ENCODE measurements at places on chromosomes 16 and 17.

GRCh38 chr17:66494023-66494803 is 191.8 kb downstream of the PRKCA start:
- DNase-seq = peak; percentile 88

DNA sequence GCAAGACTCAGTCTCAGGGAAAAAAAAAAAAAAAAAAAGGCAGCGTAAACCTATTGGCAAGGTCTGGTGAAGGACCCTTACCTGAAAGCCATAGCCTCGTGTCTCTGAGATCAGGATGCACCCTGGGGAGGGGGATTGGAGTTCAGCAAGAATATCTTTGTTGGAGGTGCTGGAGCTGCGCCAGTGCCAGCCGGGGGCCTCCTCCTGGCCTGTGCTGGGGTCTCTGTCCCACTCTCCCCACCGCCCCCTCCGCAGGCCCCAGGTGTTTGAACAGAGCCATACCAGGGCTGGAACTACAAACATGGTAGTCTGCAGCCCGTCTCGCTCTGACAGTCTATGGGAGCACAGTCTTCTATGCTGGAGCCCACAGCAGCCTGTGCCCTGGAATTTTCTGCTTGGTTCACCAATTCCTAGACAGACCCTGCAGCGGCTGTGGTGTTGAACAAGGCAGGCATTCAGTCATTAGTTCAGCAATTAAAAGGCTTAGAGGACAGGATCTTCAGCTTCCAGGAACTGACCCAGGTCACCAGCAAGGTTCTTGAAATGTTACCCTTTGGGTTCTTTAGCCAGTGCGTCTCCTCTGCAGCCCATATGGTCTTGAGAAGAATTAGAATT is 42.2 kb upstream of the KIFC3 start:
- no peak for DNase-seq

- DNase-seq = no peak
Observed at GRCh38 chr16:89981414-89981813, 32.9 kb downstream of the DEF8 start.

DNA sequence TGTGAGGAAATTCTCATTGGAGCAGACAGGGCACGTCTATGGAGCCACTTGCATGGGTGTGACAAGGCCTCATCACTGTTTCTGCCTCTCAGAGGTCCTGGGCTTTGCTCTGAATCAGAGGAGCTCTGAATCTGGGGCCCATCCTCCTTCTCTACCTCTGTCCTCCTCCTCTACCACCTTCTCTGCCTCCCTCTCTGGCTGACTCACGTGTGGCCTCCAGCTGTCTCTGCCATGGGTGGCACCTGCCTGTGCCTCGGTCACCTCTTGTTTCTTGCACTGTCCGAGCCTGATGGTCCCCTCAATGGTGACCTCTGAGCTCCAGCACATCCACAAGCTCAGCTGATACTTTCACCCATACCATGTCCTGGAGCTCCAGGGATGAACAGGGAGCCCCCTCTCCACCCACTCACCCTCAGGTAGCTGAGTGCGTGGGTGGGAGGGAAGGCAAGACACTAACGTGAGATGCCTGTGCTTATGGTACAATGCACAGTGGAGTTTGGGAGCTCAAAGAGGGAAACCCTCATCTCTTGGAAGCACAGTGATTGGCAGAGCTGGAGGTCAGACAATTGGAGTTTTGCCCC is 116.4 kb upstream of the CRHR1 start:
- no peak for DNase-seq

DNA sequence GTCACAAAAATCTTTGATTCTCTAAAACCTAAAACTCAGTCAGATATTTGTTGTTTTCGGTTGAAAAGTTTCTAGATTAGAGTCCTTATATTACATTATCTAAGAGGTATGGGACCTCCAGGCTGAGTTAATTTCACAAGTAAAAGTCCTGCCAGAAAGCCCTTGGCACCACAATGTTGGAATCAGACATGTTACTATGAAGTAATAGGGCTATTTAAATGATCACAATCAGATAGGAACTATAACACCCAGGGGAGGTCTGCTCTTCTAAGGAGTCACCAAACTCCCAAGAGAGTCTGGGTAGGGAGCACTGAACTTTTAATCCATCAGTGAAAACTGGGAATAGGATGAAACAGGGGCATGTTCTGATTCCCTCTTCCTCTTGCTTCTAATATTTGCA is 54.2 kb downstream of the WIPI1 start:
- DNase-seq = no peak

DNA sequence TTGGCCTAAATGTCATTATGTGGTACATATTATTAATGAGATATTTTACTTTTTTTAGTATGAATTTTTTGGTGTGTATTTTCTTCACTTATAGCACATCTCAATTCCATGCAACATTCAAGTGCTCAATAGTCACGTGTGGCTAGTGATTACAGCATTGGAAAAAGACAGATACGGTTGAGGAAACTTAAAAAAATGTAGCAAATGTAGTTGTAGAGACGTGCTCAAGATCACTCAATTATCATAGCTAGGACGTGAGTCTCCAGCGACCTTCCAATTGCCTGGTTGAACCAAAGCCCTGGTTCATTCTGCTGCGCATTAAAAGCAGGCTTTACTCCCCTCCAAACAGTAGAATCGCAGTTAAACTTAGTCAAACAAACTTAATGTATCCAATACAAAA is 1.2 kb upstream of the LIG3 start:
- DNase-seq = no peak

DNA sequence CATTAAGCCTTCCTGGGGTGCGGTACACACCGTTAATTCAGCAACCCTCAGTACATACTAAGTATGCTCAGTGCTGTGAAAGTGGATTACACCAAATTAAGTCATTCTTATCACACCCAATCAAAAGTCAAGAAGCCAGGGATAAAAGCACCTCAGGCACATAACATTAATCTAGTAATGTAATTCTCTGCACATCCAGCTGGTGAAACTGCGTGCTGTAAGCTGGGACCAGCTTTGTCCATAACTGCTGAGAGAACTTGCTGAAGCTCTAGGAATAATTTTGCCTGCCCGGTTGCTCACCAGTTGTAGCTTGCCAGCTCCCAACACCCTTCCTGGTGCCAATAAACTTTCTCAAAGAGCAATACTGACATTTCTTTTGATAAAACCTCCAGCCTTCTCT is 44.9 kb downstream of the SLC47A1 start:
- DNase-seq = no peak

GRCh38 chr16:89001117-89002027 is 24.4 kb upstream of the CBFA2T3 start:
- no peak for DNase-seq

DNA sequence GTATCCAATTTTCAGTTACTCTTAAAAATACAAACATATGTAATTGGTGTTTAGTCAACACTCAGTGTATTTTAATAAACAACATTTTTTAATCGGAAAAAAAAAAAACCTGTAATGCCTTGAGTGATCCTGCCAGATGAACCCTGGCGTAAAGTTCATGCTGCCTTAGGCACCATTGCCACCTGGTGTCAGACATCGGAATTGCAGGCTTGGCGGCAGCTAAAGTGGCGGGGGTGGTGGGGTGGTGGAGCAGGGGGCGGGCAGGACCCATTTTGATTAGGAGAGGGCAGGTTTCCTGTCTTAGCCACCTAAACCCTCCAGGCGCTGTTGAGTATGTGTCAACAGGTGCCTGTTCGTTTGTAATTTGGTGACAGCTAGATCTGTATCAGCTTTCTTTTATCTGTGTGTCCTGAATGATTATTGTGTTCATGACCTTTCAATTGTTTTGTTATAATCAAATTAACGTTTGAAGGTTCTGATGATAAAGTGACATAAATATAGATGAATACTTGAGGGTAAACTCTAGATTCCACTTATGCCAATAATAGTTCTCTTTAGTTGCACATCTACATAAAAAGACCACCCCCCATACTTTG is 588.7 kb downstream of the CDH13 start:
- DNase-seq = no peak

- DNase-seq = no peak
Observed at GRCh38 chr16:13269905-13270528, 368.6 kb downstream of the SHISA9 start.

GRCh38 chr17:22158364-22158763 is 466.0 kb downstream of the KCNJ18 start:
- no peak for DNase-seq

GRCh38 chr16:69555437-69555836 is 10.3 kb upstream of the NFAT5 start:
- no peak for DNase-seq

- peak; percentile 54 for DNase-seq
Observed at GRCh38 chr16:8567355-8568230, 22.7 kb downstream of the TMEM114 start.

DNA sequence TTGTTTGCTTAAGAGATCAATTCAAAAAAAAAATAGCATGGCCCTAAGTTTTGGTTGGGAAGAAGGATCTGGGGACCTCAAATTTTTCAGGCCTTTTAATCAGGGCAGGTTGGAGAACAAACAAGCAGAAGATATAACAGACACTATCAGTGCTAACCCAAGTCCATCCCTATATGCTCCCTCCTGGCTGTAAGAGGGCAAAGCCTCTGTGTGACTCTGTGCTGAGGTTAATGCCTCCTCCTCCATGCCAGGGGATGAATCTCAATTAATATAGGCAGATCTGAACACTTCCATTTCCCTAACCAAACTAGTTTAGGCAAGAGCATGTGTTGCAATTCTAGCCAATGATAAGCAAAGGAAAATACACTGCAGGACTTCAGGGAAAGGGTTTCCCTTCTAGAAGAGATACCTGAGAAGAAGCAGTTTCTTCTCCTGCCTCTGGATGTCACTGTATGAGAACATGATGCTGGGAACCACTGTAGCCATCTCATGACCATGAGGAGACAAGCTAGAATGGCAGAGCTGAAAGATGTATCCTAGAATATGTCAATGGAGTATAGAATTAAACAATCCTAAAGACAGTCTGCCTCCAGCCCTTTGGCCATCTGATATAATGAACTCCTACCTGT is 76.0 kb downstream of the CHD9NB start:
- no peak for DNase-seq

DNA sequence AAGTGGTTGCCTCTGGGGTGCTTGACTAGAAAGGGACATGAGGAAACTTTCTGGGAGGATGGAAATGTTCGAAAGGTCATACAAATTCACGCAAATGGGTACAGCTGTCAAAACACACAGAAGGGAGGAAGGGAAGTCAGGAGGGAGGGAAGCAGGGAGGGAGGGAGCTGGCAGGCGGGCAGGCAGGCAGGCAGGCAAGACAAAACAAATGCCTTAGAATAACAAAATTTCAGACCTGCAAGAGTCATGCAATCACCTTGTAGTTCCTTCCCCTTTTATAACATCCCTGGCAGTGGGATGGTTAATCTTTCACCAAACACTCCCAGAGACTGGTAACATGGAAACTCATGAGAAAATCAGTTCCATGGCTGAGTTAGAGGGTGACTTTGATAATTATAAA is 189.2 kb downstream of the STX8 start:
- DNase-seq = no peak

DNA sequence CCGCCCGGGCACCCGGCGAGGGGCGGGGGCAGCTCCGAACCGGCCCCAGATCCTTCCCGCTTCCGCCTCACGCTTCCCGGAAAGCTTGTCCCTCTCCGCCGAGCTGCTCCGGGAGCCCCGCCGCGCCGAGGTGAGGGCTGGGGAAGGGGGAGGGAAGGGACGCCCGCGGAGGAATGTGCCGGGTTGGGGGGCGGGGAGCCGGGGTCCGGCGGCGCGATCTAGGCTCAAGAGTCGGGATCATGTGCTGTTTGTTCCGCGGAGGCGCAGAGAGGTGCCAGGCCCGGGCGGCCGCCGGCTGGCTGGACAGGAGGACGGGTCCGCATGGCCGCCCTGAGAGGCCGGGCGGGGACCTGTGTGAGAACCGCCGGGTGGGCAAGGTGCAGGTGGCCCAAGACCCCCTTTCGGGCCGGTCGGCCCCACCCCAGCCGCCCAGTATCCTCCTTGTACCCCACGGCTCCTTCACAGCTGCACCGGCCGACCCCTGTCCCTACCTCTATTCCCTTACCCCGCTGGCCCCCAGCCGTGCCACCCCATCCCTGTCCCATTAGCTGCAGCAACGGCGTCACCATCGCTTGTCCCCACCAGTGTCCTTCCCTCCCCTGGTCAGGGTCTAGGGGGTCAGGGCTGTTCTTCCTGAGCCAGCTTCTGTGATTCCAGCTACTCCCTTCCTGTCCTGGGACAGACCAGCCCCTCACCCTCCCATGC is 429 bp downstream of the KIF1C start:
- DNase-seq = no peak

- DNase-seq = no peak
Observed at GRCh38 chr17:752620-753219, 656 bp upstream of the GEMIN4 start.

- DNase-seq = no peak
Observed at GRCh38 chr16:89383095-89384003, 107.0 kb downstream of the ANKRD11 start.

GRCh38 chr17:50349243-50349600 is 3.3 kb downstream of the XYLT2 start:
- DNase-seq = no peak

DNA sequence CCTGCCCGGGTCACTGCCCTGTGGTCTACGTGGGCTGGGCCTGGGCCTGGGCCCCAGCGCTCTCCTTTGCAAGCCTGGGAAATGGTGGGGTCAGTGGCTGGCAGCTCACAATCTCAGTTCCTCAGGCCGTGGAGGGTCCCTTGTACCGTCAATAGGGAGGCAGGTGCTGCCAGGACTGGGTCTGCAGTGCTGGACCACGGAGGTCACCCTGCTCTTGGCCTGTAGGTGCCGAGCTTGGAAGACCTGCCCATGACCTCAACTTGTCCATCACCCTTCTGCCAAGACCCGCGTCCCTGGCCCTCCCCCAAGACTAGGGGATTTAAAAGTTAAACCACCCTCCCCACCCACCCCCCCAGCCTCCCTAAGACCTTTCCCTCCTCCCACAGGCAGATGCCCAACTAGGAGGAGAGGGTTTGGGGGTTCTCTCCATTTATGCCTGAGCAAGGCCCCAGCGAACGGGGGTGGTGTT is 2.5 kb downstream of the TBX2 start:
- no peak for DNase-seq

DNA sequence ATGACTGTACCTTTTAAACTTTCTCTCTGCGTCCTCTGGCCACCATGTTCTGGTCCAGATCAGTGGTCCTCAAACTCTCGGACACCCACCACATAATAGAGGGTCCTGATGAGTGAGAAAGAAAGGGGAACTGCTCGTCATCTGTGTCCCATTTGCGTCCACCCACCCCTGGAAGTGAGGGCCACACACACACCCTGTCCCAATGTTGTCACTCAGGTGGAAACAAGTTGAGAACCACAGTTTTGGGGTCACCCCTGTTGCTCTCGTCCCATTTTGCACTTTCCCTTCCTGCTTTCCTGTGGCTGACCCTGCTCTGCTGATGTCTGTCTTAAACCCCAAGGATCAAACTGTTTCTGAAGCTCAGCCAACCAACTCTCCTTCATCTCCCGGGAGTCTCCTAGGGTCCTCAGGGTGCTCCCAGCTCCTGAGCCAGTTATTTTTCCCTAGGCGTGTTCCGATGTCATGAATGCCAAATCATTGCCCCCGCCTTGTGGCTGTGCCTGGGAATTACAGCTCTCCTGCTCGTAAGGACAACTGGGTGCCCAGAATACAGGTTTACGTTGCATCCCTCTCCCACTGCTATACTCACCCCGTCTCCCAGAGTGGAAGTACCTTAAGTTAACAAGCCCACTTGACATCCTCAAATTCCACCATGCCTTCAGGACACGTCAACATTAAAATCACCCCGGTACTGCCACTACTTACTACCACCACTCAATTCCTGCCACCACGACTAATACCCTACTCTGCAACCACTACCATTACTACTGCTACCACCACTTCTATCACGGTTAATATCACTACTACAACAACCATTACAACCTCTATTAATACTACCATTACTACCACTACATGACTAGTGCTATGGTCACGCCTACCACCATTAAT is 26.0 kb upstream of the HNF1B start:
- no peak for DNase-seq

Data from skeletal muscle cell (primary cell).